ENCODE measurements at places on chromosomes 2 and 18. TPM values are rescaled to one million over a fixed set of nuclear protein-coding genes. Genes with fewer than 3 reads are reported as not detected.

Gene COLEC11
- 2.2 TPM for polyA plus RNA-seq

Gene ST8SIA3
- 0.25 TPM for polyA plus RNA-seq

DNA sequence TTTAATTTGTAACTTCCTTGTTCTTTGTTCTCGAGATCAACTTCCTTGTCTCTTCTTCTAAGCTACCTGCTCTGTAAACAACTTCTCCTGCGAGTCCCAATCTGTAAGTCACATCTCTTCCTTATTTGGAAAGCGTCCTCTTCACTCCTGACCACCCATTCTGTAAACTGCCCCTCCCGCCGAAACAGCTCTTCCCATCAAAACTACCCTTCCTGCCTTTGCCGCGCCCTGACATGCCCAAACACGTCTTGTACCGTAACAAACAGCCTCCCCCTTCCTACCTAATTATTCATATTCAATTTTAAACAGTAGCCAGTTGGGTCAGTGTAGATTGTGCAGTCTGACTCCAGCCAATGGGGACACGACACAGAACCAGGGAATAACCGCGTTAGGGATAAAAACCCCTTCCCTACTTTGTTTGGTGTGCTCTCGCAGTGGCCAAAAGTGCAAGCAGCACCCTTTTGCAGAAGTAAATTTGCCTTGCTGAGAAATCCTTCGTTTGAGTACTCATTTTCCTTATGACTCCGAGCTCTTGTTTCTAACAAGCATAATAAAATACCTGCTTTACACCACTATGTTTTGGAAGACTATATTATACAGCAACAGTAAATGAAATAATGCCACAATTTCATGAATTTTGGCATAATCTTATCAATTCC is 39.8 kb downstream of the PIAS2 start:
- DNase-seq = no peak
- no peak overlapping the region for H3K4me3 ChIP-seq
- H3K4me1 ChIP-seq = no peaks in the 10 kb centered on the region
- no peaks in the 10 kb centered on the region for H3K27me3 ChIP-seq

DNA sequence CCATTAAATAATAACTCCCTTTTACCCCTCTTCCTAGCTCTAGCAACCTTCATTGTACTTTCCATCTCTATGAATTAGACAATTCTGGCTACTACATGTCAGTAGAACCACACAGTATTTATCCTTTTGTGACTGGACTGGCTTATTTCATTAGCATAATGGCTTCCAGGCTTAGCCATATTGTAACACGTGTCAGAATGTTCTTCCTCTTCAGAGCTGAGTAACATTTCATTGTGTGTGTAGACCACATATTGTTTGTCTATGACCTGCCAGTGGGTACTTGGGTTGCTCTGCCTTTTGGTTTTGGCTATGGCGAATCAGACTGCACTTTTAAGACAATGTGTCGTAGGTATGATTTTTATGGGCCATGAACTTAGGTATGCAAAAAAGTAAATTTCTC is 20.9 kb downstream of the TSN start:
- no peak for DNase-seq
- H3K4me3 ChIP-seq = no peak overlapping the region
- H3K4me1 ChIP-seq = peaks cover 25% of the 10 kb centered on the region
- no peaks in the 10 kb centered on the region for H3K36me3 ChIP-seq
- H3K27me3 ChIP-seq = no peaks in the 10 kb centered on the region

GRCh38 chr18:64103986-64104385 is 44.9 kb downstream of the LINC00305 start:
- H3K4me3 ChIP-seq = no peak overlapping the region
- H3K36me3 ChIP-seq = no peaks in the 10 kb centered on the region
- H3K27ac ChIP-seq = no peak overlapping the region

DNA sequence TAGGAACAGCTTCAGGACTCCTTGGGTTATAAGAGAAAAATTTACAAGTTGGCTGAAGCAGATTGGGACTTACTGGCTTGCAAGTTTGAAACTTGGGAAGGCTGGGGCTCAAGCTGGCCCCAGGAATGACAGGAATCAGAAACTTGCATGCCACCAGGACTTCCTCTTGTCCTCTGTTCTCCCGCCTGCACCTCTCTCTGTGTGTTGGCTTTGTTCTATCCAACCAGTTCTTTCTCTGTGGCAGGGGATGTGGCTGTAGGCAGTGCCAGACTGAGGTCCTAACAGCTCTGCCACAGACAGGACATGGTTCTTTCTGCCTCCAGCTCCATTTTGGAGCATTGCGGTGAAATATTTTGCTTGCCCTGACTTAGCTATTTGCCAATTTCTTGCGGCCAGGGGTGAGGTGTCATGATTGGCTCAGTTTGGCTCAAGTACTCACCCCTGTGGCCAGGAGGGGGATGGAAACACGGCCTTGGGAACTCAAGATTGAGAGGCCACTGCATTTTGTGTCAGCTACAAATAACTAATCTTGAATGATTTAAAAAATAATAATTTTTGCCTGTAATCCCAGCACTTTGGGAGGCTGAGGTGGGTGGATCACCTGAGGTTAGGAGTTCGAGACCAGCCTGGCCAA is 48.9 kb downstream of the MEP1B start:
- H3K27ac ChIP-seq = no peak overlapping the region
- no peaks in the 10 kb centered on the region for H3K4me1 ChIP-seq
- peaks cover 2% of the 10 kb centered on the region for H3K27me3 ChIP-seq
- no peaks in the 10 kb centered on the region for H3K36me3 ChIP-seq
- no peak for DNase-seq

Gene ACOXL
- polyA plus RNA-seq = not detected

DNA sequence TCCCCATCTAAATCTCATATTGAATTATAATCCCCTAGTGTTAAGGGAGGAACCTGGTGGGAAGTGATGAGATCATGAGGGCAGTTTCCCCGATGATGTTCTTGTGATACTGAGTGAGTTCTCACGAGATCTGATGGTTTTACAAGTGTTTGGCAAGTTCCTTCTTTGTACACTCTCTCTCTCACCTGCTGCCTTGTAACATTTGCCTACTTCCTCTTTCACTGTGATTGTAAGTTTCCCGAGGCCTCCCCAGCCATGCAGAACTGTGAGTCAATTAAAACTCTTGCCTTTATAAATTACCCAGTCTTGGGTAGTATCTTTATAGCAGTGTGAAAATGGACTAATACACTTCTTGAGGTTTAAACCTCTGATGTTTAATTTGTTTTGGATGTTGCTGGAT is 177.5 kb downstream of the CD8B2 start:
- no peak overlapping the region for H3K4me3 ChIP-seq
- no peaks in the 10 kb centered on the region for H3K4me1 ChIP-seq
- H3K36me3 ChIP-seq = no peaks in the 10 kb centered on the region
- H3K27ac ChIP-seq = no peak overlapping the region
- no peak for DNase-seq
- no peaks in the 10 kb centered on the region for H3K27me3 ChIP-seq

- H3K27ac ChIP-seq = no peak overlapping the region
- no peaks in the 10 kb centered on the region for H3K27me3 ChIP-seq
- DNase-seq = no peak
- H3K4me1 ChIP-seq = no peaks in the 10 kb centered on the region
Observed at GRCh38 chr18:58590254-58590653, 38.6 kb downstream of the ALPK2 start.

GRCh38 chr18:34760444-34760843 is 50.3 kb downstream of the DTNA start:
- DNase-seq = no peak
- no peak overlapping the region for H3K27ac ChIP-seq
- no peak overlapping the region for H3K4me3 ChIP-seq
- H3K4me1 ChIP-seq = no peaks in the 10 kb centered on the region
- H3K27me3 ChIP-seq = no peaks in the 10 kb centered on the region

- no peak for DNase-seq
- H3K27me3 ChIP-seq = peaks cover 2% of the 10 kb centered on the region
- no peak overlapping the region for H3K27ac ChIP-seq
- H3K36me3 ChIP-seq = no peaks in the 10 kb centered on the region
Observed at GRCh38 chr2:207515671-207516070, 14.1 kb upstream of the CREB1 start.

Gene ANO7
- 1.1 TPM for polyA plus RNA-seq

DNA sequence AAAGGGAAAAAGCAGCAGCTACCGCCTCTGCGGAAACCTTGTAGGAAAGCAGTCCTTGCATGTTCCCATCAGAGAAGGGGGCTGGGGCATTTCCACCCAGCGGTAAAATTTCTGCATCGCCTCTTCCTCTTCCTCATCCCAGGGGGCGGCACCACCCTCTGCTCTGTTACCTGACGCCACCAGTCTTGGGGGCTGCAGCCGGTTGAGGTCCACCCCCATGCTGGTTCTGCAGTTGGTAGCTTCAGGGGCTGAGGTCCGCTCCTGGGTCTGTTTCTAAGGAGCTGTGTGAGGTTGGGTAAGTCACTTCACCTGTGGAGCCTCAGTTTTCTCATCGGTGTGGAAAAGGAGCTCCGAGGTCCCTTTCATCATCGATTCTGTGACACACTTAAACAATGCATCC is 14.2 kb upstream of the AGAP1 start:
- no peaks in the 10 kb centered on the region for H3K36me3 ChIP-seq
- H3K4me3 ChIP-seq = no peak overlapping the region
- H3K4me1 ChIP-seq = no peaks in the 10 kb centered on the region
- no peak overlapping the region for H3K27ac ChIP-seq
- DNase-seq = no peak
